Spleen (tissue), 13 donors: ENCODE measurements at places on chromosomes 3 and 15.

DNA sequence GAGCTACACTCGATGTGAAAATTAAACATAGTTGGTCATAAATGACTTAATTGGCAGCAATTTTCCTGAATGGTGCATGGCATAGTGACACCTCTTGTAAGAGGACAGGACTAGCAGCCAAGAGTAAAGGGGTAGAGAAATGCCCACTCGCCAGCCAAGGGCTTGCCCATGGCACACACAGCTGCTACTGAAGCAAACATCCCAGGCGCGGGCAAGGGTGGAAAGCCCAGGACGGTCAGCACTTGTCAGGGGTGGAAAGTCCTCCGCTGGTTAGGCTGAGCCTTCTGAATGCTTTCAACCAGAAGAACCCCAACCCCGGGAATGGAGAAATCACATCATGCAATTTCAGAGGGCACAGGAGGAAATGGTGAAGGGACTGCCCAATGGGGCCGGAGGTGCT lies 31.6 kb downstream of the BDH1 start:
- DNase-seq = no peak

DNA sequence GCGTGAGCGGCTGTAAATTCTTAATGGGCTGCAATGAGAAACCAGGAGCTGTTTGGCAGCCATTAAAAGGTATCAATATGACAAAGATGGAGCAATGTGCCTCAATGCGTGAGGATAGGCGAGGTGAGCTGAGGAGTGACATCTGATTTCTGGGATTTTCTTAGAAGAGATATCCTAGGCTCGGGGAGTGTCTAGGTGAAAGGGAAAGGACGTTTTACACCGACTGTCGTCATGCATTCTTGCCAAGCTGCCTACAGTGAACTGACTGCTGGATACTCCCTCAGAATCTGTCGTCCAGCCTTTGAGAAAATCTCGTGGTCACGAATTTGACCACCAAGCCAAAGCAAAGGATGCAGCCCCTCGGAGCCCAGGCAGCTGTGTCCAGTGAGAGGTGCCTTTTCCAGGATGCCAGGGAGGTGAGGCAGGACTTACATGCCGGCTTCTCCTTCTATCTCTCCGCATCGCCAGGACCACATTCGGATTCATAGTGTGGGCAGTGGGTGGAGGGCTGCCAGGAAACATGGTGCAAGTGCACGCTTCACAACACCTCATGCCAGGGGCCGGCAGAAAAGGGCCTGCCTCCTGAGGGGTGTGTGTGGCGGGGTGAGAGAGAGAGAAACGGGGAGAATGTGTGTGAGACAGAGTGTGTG lies 80.3 kb upstream of the ABHD17C start:
- DNase-seq = no peak

- DNase-seq = no peak
These were observed 1027.7 kb downstream of the PLOD2 start for GRCh38 chr3:145133281-145133680.

DNA sequence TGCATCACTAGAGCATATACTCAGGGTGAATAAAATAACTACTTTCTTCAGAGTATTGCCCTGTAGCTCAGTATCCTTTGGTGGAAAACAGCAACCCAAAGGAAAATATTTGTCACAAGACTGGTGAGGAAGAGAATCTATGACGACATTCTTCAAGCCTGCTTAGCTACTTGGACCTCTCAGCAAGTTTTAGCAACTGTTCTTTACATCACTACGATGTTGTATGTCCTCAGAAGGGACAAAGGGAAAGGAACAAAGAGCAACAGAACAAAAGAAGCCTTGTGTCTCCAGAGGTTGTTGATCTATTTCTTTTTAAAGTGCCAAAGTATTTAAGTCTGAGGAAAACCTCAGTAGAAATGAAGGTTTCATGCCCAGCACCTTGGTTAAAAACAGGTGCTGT lies 746.7 kb downstream of the NAALADL2 start:
- no peak for DNase-seq

- DNase-seq = no peak
These were observed 17.4 kb downstream of the POLG start for GRCh38 chr15:89317186-89317720.

- DNase-seq = no peak
These were observed 82.6 kb downstream of the PDZRN3 start for GRCh38 chr3:73542136-73542535.

GRCh38 chr3:186589856-186590579 lies 19.5 kb downstream of the DNAJB11 start:
- no peak for DNase-seq

DNA sequence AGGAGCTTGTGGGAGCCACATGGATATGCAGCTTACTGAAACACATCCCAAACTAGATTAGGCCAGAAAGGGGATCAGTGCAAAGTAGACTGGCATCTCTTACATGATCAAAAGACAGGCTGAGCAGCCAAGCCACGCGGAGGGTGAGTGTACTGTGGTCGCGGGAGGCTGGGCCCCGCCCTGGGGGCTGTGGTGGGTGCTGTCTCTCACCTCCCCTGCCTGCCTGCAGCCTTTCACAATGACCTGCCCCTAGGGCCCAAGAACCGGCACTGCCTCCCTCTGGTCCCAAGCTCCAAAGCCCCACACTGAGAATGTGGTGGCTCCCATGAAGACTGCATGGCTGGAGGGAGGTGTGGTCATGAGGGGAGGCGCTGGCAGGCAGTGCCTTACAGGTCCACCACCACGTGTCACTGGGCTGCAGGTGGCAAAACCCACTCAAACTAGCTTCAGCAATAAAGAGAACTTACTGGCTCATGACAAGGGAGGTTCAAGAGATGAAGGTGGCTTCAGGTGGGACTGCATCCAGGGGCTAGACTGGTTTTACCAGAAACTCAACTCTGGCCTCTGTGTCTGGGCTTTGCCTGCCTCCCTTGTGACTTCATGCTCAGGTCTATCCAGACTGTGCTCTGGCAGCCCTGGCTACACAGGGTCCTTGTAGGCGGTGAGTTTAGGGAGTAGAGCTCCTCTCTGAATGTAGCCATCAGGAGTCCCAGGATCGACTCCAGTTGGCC lies 27.4 kb upstream of the PLXND1 start:
- DNase-seq = no peak

DNA sequence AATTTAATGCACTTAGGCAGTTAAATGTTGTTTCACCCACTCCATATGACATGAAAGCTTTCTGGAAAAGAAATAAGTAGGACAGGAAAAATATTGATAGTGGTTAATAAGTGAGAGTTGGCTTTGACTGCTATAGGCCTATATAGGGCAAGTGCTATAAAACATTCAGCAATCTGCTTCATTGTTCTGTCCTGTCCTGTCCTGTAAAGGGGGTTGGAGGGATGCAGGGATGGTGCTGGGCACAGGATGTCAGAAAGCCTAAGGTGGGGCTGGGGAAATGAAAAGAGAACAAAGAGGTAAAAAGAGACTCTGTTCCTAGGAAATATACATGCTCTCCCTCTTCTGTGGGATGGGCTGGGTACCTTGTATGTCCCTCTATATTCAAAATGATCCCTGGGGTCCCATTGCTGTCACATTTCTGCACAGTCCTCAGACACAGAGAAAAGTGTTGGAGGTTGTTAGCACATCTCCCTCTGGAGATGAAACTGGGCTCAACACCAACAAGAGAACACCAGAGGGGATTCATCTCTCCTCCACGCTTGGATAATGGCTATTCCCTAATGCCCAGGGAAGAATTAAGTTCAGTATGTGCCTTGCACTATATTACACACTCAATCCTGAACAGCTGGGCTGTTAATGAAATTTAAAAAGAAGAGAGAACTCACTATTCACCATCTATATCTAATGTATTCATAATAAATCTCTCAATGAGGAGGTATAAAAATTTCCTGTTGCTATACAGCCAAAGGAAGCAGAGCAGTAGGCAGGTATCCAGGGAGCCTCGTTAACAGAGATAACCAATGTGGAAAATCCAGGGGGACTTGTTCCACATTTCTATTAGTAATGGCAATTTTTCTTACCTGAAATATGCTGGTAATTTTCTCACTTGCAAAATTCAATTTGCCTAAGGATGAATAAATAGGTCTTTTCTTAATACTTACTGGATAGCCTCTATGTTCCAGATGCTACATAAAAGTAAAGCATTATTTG lies 108.1 kb upstream of the ZBED2 start:
- no peak for DNase-seq

- DNase-seq = no peak
These were observed 7.4 kb upstream of the DLG1 start for GRCh38 chr3:197305854-197306253.

- DNase-seq = peak; percentile 86
These were observed 55.3 kb downstream of the CCDC33 start for GRCh38 chr15:74291101-74292071.

DNA sequence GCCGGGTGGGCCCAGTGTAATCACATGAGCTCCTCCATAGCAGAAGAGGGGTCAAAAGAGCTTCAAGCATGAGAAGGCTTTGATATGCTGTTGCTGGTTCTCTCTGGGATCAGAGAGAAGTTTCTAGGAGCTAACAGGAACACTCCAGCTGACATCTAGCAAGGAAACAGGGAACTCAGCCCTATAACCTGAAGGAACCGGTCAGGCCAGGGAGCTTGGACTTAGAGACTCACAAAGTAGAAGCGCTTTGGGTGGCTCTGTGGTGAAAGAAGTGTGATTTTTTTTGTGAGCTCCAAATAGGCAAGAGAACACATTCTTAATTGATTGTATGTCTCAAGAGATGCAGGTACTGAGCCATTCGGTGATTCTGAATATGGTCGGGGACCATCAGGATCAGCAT lies 26.2 kb upstream of the EPHB1 start:
- no peak for DNase-seq

DNA sequence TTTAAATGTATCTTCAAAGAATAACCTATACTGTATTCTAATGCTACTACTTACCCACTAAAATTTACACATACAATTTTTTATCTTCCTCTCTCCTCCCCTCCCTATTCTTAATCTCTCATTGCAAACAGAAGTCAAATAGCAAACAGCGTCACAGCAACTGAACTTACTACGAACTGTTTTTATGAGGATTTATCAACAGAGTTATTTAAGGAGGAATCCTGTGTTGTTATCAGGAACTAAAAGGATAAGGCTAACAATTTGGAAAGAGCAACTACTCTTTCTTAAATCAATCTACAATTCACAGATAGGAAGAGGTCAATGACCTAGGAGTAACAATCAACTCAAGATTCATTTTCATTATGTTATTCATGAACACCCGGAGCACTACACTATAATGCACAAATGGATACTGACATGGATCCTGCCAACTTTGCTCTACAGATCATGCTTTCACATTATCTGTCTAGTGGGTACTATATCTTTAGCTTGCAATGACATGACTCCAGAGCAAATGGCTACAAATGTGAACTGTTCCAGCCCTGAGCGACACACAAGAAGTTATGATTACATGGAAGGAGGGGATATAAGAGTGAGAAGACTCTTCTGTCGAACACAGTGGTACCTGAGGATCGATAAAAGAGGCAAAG lies 984 bp downstream of the FGF7 start:
- no peak for DNase-seq

- DNase-seq = no peak
These were observed 14.8 kb upstream of the CX3CR1 start for GRCh38 chr3:39294446-39295183.

- DNase-seq = no peak
These were observed 193.4 kb downstream of the PDZRN3 start for GRCh38 chr3:73431183-73431900.

- DNase-seq = no peak
These were observed 84.7 kb downstream of the SCN11A start for GRCh38 chr3:38966811-38967692.

GRCh38 chr15:63306492-63307073 lies 29.2 kb downstream of the APH1B start:
- no peak for DNase-seq

DNA sequence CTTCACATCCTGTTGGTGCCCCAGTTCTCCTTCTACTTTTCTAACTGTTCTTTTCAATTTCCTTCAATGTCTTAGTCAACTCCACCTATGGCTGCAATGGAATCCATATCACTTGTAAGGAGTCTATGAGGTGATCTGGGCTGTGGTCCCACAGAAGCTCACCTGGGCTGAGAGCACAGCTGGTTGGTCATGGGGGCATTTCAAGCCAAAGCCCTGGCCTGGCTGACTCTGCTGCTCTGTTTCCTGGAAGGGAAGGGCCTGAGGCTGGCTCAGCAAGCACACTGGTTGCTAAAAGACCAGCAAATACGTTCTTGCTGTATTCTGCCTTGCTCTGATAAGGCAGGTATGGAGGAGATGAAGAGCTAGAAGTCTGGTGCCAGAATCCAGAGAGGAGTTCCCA lies 29.0 kb downstream of the AMOTL2 start:
- peak; percentile 54 for DNase-seq

DNA sequence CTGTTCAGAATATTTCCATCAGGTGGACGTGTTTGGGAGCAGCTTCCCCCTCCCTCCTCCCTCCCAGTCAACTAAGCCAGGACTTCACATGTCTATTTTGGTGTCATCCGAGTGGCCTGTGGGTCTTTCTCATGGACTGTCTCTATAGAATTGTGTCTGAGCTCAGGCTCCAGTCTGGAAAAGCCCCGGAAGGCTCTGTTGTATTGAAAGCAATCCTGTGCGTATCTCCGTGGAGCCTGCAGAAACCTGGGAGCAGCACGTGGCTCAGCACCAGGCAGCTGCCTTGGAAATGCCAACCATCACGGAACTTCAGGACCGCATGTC lies 25.2 kb downstream of the COLQ start:
- no peak for DNase-seq

DNA sequence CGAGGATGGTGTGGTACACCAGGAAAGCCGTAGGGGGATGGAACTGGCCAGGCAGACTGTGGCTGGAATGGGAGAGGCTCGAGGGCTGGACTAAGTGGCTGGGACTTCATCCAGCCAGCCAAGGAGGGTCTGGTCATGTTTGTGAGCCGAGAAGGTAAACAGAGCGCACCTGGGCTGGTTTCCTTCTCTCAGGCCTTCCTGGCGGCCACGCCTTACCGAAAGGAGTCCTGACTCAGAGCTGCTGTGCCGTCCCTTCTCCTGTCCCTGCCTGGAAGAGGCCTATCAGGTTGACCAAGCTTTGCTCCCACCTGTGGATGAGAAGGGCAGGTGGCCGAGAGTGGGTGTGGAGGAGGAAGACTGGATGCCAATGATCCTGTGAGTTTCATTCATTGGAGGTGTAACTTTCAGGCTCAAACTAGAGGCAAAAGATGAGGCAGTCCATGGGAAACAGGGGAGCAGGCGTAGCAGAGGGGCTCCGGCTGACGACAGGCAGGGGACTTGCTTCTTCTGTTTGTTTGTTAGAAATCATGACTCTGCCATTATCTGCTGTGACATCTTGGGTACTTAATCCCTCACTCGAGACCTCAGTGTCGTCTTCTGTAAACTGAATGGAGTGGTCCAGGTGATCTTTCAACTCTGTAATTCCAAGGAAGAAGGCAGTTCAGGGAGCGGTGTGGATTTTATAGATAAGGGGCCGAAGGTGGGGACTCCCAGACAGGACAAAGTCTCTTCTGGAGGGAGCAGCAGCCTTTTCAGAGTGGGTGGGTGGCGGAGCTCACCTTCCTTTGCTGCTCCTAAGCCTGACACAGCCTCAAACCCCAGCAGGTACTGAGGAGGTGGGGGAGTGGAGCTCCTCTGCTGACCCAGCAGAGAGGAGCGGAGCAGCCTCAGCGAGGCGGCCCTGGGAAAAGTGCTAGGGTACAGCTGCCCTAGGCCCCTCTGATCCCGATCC lies 71.8 kb upstream of the GATM start:
- peak; percentile 64 for DNase-seq

- no peak for DNase-seq
These were observed 188.4 kb upstream of the ST8SIA2 start for GRCh38 chr15:92205255-92205739.
